Nephron progenitor cell (in vitro differentiated cells): ENCODE measurements at places on chromosomes 1 and 21.

DNA sequence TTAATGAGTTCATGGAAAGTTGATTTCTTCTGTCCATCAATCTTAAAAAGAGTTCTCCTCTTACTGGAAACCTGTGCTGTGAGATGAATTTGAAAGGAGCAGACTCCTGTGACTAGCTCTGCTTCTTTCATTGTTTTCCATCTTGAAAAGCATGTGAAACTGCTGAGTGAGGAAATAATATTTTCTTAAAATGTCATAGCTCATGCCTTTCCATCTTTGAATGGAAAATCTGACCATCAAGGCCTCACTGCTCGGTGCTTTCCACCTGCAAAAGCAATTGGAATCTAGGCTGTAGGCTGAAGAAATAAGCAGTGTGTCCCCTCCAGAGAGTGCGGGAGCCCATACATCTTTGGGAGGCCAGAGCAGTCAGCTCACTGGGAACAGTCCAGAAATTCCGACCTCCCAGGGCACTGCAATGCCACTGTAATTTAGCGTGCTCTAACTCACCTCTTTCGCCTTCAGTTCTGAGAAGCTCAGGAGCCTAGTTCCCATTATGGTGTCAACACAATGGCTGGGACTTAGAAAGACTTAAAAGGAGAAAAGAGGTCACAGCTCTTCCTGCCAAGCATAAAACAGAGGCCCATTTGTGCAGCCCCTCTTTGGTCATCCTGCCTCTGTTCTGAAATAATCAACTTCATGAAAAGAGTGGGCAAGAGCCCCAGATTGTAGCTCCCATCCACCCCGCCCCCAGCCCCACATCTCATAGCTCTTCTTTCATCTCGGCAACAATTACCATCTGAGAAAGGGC is 50.4 kb upstream of the F3 start:
- peak overlapping the region; percentile 31 for H3K4me3 ChIP-seq
- H3K27ac ChIP-seq = peak overlapping the region; percentile 76
- no peaks in the 10 kb centered on the region for H3K27me3 ChIP-seq
- H3K4me1 ChIP-seq = peaks cover 79% of the 10 kb centered on the region
- H3K36me3 ChIP-seq = no peaks in the 10 kb centered on the region
- DNase-seq = no peak

GRCh38 chr1:44617703-44618029 is 56.6 kb downstream of the TMEM53 start:
- peaks cover 53% of the 10 kb centered on the region for H3K4me1 ChIP-seq
- H3K27me3 ChIP-seq = peaks cover 43% of the 10 kb centered on the region
- peak overlapping the region; percentile 44 for H3K4me3 ChIP-seq

GRCh38 chr21:32519945-32520874 is 65.1 kb downstream of the TCP10L start:
- peaks cover 7% of the 10 kb centered on the region for H3K4me1 ChIP-seq
- H3K36me3 ChIP-seq = no peaks in the 10 kb centered on the region
- no peak for DNase-seq
- peaks cover 14% of the 10 kb centered on the region for H3K27me3 ChIP-seq
- no peak overlapping the region for H3K4me3 ChIP-seq

GRCh38 chr1:157369808-157370521 is 182.3 kb downstream of the FCRL5 start:
- H3K36me3 ChIP-seq = no peaks in the 10 kb centered on the region
- H3K27ac ChIP-seq = no peak overlapping the region
- peak; percentile 56 for DNase-seq
- peaks cover 2% of the 10 kb centered on the region for H3K27me3 ChIP-seq

- no peak overlapping the region for H3K27ac ChIP-seq
- no peak overlapping the region for H3K4me3 ChIP-seq
- peaks cover 7% of the 10 kb centered on the region for H3K27me3 ChIP-seq
- no peak for DNase-seq
- no peaks in the 10 kb centered on the region for H3K36me3 ChIP-seq
These were observed 46.6 kb upstream of the DUSP10 start for GRCh38 chr1:221788466-221788865.

DNA sequence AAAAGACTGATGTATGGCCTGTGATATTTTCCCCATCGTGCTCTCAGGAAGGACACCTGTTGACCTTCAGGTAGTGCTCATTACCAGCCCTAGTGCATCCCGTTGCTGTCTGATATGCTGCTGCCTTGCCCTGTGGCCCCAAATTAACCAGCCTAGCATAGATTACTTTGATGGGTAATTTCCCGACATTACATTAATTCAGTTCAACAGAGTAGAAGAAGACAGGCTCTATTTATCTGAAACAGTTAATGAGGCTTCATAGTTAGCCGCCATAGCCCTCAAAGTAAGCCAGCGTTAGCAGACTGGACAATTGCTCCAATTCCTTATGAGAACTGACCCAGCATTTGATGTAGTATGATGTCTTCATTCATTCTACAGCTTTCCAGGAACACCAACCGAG is 257.6 kb downstream of the OLFM3 start:
- DNase-seq = no peak
- H3K36me3 ChIP-seq = no peaks in the 10 kb centered on the region
- no peak overlapping the region for H3K4me3 ChIP-seq
- no peak overlapping the region for H3K27ac ChIP-seq
- H3K27me3 ChIP-seq = no peaks in the 10 kb centered on the region
- no peaks in the 10 kb centered on the region for H3K4me1 ChIP-seq

DNA sequence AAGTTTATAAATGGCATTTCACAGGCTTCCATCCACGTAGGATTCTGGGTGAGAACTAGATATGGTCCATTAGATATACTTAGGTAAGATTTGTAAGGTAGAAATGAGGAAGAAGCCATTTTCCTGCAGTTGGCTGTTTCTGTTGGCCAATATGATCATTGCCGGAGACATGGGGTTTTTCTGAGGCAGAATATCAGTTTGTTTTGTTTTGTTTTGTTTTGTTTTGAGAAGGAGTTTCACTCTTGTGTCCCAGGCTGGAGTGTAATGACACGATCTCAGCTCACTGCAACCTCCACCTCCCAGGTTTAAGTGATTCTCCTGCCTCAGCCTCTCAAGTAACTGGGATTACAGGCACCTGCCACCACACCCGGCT is 8.7 kb upstream of the EYA3 start:
- DNase-seq = no peak
- H3K36me3 ChIP-seq = no peaks in the 10 kb centered on the region
- H3K27me3 ChIP-seq = peaks cover 24% of the 10 kb centered on the region
- no peak overlapping the region for H3K27ac ChIP-seq
- H3K4me3 ChIP-seq = no peak overlapping the region

- no peak for DNase-seq
- no peak overlapping the region for H3K4me3 ChIP-seq
- no peaks in the 10 kb centered on the region for H3K36me3 ChIP-seq
- peaks cover 11% of the 10 kb centered on the region for H3K4me1 ChIP-seq
These were observed 193.8 kb downstream of the AK5 start for GRCh38 chr1:77475641-77476040.

- peaks cover 21% of the 10 kb centered on the region for H3K4me1 ChIP-seq
- H3K36me3 ChIP-seq = no peaks in the 10 kb centered on the region
- H3K27me3 ChIP-seq = peaks cover 7% of the 10 kb centered on the region
- no peak for DNase-seq
- H3K27ac ChIP-seq = no peak overlapping the region
- H3K4me3 ChIP-seq = no peak overlapping the region
These were observed 47.2 kb downstream of the HSD3B1 start for GRCh38 chr1:119554183-119554582.

DNA sequence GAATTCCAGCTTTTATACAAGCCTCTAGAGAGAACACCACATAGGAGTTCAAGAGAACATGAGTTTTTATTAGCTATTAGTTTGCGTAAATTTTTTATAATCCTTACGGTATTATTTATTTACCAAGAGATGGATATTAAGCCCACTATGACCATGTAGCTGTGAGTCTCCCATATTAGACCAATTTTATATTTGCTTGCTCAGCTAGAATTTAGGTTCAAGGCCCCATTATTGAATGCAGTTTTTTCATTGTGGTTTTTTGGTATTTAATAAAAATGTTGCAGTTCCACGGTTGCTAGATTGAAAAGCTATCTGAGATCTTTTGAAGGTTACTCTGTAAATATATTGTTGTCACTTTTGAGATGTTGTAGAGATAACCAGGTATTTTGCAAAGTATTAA is 2.9 kb downstream of the PPP1R8 start:
- DNase-seq = no peak
- H3K27me3 ChIP-seq = no peaks in the 10 kb centered on the region
- H3K27ac ChIP-seq = no peak overlapping the region
- H3K4me1 ChIP-seq = peaks cover 17% of the 10 kb centered on the region

GRCh38 chr21:31941694-31942093 is 68.9 kb downstream of the HUNK start:
- H3K27ac ChIP-seq = peak overlapping the region; percentile 80
- H3K4me1 ChIP-seq = peaks cover 77% of the 10 kb centered on the region
- no peaks in the 10 kb centered on the region for H3K27me3 ChIP-seq
- H3K4me3 ChIP-seq = no peak overlapping the region

GRCh38 chr1:47584249-47584648 is 146.4 kb downstream of the FOXD2 start:
- H3K27ac ChIP-seq = no peak overlapping the region
- peaks cover 67% of the 10 kb centered on the region for H3K4me1 ChIP-seq
- H3K4me3 ChIP-seq = no peak overlapping the region
- no peak for DNase-seq
- peaks cover 29% of the 10 kb centered on the region for H3K27me3 ChIP-seq
- no peaks in the 10 kb centered on the region for H3K36me3 ChIP-seq

DNA sequence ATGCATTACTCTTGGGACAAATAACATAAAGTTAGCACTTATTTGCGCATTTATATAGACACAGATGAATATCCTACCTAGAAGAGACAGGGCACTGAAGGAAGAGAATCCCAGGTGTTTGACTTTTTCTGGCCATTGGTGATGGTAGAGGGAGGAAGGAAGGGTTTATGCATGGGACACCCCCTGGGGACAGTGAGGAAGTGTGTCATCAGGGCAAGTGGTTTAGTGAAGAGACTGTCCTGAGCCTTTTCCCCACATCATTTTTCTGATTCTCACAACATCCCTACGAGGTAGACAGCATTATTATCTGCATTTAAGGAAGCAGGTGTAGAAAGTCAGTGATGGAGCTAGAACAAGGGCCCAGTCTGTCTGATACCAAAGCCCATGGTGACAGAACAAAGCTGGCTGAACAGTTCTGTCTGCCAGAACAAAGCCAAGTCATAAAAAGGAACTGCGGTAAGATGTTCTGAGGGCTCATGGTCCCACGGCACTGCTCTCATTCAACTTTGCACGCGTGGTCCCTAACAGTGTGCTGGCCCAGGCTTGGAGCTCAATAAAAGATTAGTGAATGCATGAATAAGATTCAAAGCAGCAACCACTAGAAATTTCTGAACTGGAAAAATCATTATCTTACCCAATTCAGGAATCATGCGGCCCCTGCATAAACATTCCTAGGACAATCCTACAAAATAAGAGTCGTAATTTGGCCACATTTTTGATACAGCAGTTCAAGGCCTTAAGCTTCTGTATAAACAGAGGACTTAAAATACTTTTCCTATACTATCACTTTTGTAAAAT is 12.2 kb upstream of the CDC42BPA start:
- H3K27ac ChIP-seq = no peak overlapping the region
- H3K27me3 ChIP-seq = peaks cover 4% of the 10 kb centered on the region
- no peak for DNase-seq
- H3K4me3 ChIP-seq = no peak overlapping the region
- no peaks in the 10 kb centered on the region for H3K4me1 ChIP-seq
- no peaks in the 10 kb centered on the region for H3K36me3 ChIP-seq

- DNase-seq = peak; percentile 39
- H3K27ac ChIP-seq = no peak overlapping the region
- H3K27me3 ChIP-seq = peaks cover 63% of the 10 kb centered on the region
- H3K36me3 ChIP-seq = no peaks in the 10 kb centered on the region
- H3K4me3 ChIP-seq = peak overlapping the region; percentile 85
These were observed 31.9 kb upstream of the FCGR2A start for GRCh38 chr1:161473348-161473747.

DNA sequence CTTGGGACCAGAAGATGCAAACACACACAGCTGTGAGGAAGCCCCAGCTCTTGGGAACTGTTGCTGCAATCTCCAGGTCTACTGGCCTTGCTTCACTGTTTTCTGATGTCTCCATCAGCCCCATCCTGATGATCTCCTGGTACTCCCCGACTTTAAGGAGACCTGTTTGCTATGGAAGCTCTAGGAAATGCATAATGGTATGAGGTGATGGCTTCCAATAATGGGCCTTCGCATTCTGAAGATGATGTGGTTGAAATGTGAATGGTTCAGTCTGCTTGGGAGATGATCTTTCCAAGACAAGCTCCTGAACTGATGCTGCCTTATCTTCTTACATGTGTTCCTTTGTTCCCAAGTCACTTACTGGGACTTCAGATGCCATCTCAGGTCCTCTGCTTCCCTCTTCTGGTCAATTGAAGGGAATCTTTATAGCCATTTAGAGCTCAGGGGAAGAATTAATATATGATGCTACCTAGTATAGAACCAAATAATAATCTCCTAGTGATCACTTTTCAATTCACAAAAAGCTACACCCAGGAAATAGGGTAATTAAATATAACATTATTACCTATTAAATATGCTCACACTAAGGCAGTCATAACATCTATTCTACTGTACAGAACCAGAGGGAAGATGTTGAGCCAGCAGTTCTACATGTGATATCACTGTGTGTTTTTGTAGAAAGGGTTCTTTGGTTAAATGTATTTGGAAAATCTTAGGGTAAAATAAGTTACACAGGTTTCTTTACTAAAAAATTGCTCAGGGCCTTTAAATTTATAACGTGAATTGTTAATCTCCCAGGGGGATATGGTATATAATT is 73.9 kb upstream of the VTCN1 start:
- H3K27me3 ChIP-seq = no peaks in the 10 kb centered on the region
- no peak overlapping the region for H3K4me3 ChIP-seq
- H3K36me3 ChIP-seq = no peaks in the 10 kb centered on the region
- peaks cover 6% of the 10 kb centered on the region for H3K4me1 ChIP-seq

DNA sequence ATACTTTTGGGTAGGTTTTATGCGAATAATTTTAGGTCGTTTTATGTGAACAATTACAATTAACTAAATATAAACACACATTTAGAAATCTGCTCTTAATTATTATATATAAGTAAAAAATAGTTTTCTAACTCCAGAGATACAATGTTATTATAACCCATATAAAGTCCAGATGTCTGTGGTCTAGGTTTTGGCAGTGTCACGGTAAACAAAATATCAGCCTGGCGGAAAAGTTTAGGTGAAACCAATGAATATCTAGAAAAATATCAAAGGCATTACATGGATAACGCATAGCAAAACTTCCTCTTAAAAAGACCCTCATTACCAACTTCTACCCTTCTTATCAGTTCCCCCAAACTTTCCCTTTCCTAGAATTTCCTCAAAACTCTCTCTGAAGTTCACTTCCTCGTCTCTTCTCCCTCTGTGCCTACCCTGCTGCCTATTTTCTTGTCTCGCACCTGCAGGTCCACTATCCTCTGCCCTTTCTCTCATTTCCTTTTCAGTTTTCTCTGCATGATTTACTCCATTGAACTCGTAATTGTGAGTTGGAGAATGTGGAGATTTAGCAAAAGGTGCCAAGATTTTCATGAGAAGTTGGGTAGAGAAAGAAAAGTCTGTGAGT is 21.8 kb downstream of the VTCN1 start:
- H3K4me3 ChIP-seq = no peak overlapping the region
- H3K27ac ChIP-seq = no peak overlapping the region
- H3K27me3 ChIP-seq = peaks cover 6% of the 10 kb centered on the region
- peaks cover 3% of the 10 kb centered on the region for H3K4me1 ChIP-seq
- DNase-seq = no peak
